Retina (tissue), 1 donor: ENCODE measurements at places on chromosomes 2 and 18.

GRCh38 chr18:70166668-70167067 is 38.8 kb downstream of the RTTN start:
- DNase-seq: no peak

- DNase-seq: peak; percentile 89
Observed at GRCh38 chr18:23437357-23438045, 15.6 kb upstream of the RIOK3 start.

GRCh38 chr18:8962192-8962779 is 140.2 kb upstream of the NDUFV2 start:
- no peak for DNase-seq

GRCh38 chr2:3595985-3596384 is 1.1 kb downstream of the COLEC11 start:
- DNase-seq: no peak

GRCh38 chr18:32346671-32347070 is 124.0 kb downstream of the GAREM1 start:
- DNase-seq: peak; percentile 32

GRCh38 chr18:43642727-43643330 is 365.5 kb upstream of the SYT4 start:
- peak; percentile 33 for DNase-seq

GRCh38 chr2:71796174-71796593 is 342.8 kb downstream of the DYSF start:
- peak; percentile 38 for DNase-seq

- no peak for DNase-seq
Observed at GRCh38 chr18:5030636-5031035, 166.4 kb downstream of the AKAIN1 start.

DNA sequence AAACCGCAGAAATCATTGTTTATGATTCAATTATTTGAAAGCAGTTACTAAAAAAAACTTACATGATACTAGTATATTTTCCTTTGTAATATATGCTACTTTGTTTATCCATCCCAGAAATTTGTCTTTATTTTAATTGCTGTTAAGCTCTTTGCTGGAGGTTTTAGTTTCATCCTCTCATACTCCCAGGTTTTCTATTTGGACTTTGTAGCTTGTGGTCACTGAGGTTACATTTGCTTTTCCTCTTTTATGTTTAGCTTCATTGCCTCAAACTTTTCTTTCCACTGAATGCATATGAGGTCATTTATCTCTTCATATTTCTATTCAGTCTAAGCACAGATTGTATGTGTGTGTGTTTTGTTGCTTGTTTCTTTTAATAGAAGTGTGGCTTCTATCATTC is 89.9 kb downstream of the ERBB4 start:
- DNase-seq: no peak

GRCh38 chr2:161947406-161947805 is 126.6 kb downstream of the DPP4 start:
- DNase-seq: no peak

GRCh38 chr2:113187771-113188170 is 14.0 kb downstream of the PSD4 start:
- DNase-seq: no peak
